ENCODE measurements at places on chromosomes 2 and 18. TPM values are rescaled to one million over a fixed set of nuclear protein-coding genes. Genes with fewer than 3 reads are reported as not detected.

PRKAG3 gene
- 0.26 TPM for total RNA-seq

HOXD11 gene
- total RNA-seq: not detected

MTIF2 gene
- 49.8 TPM for total RNA-seq

FAM228A gene
- 0.99 TPM for total RNA-seq

ARHGAP25 gene
- total RNA-seq: 5.8 TPM

MEIS1 gene
- 119 TPM for total RNA-seq

ABCB11 gene
- not detected for total RNA-seq

CCDC74A gene
- 5.9 TPM for total RNA-seq

ASXL3 gene
- total RNA-seq: 0.66 TPM

CFAP221 gene
- total RNA-seq: not detected

RAD51AP2 gene
- under 0.01 TPM for total RNA-seq

MYO7B gene
- total RNA-seq: under 0.01 TPM

DNAJB2 gene
- 55.2 TPM for total RNA-seq

SFTPB gene
- total RNA-seq: not detected

FABP1 gene
- total RNA-seq: not detected

REG1B gene
- not detected for total RNA-seq

EMILIN1 gene
- 251 TPM for total RNA-seq

CACNB4 gene
- 2.1 TPM for total RNA-seq

PAX8 gene
- 0.51 TPM for total RNA-seq

DUSP2 gene
- total RNA-seq: 1.0 TPM

KCNK3 gene
- total RNA-seq: 0.26 TPM

C2orf66 gene
- 0.26 TPM for total RNA-seq

CGREF1 gene
- total RNA-seq: 10.0 TPM

ELAC1 gene
- 7.3 TPM for total RNA-seq

ICOS gene
- total RNA-seq: not detected

EFR3B gene
- total RNA-seq: 0.51 TPM

LHCGR gene
- not detected for total RNA-seq

MLPH gene
- 8.2 TPM for total RNA-seq

ALPP gene
- total RNA-seq: not detected

STRADB gene
- total RNA-seq: 57.8 TPM

NMUR1 gene
- 0.50 TPM for total RNA-seq

NPC1 gene
- total RNA-seq: 129 TPM
